ENCODE measurements at places on chromosomes 11 and 22.

DNA sequence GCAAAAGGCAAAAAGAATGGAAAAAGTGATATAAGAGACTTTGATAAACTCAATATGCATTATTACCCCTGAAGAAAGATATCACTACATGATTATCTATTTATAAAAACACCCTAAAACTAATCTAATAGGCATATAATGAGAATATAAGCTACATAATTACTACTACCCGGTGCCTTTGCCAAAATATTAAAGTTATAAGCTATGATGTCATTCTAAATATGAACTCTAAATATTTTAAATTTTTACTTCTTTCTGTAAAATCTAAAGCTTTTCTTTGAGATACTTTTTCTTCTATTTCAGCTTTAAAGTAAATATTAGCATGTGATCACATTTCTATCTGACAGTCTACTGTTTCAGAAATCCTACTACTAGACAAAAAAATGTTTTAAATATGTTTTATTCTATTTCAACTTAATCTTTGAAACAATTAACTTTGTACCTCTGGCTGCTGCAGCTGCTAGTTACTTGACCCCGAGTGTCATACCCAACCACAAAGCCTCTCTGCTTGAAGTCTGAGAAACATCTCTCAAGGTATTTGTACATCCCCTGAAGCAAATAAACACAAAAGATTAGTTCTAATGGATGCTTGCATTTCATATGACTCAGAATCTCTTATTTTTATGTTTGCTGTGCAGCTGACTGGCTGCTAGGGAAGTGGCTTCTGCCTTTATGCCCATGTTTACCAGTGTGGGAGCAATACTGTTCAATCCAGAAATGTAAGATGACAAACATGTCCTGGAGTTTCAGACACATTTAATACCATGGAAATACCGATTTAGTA is 26.8 kb downstream of the PGM2L1 start:
- no peak for DNase-seq

DNA sequence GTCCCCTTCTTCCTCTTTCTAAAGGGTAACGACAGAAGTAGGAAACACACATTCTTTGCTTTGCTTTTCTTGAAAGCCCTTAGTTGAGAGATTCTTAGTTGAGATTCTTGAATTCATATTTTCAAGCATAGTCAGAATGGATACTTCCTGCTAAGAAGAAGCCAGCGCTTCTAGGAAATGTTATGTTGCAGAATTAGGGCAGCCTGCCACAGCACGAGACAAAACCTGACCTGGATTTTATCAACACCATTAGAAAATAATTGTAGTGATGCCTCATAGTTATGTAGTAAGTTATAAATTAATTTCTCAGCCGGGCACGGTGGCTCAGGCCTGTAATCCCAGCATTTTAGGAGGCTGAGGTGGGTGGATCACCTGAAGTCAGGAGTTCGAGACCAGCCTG is 37.9 kb upstream of the NUP160 start:
- no peak for DNase-seq

DNA sequence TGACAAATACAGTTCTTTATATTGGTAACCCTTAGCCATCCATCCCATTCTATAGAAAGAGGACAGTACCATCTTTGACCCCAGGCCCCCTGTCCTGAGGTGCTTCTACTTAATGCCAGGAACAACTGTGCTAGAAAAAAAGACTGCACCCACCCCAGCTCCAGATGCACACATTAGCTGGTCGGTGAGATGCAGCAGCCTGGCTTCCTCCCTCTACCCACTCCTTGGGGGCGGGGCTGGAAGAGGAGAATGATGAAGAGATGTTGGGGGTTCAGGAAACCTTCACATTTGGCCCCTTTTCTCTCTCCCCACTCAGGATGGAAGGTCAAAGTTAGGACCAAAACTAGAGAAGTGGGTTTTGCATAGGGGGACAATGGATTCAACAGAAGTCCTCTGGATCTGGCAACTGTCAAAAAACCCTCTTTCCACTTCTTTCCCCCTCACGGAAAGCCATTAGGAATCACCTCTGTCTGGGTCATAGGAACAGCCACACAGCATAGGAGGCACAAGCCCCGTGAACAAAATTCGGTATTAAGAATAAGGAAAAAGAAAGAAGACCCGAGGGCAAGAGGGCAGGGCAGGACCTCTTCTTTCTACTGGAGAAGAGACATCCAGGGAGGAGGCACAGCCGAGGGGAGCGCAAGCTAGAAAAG is 755 bp downstream of the NRIP3 start:
- DNase-seq, result no peak

GRCh38 chr11:11537871-11538270 is 83.9 kb downstream of the GALNT18 start:
- no peak for DNase-seq

DNA sequence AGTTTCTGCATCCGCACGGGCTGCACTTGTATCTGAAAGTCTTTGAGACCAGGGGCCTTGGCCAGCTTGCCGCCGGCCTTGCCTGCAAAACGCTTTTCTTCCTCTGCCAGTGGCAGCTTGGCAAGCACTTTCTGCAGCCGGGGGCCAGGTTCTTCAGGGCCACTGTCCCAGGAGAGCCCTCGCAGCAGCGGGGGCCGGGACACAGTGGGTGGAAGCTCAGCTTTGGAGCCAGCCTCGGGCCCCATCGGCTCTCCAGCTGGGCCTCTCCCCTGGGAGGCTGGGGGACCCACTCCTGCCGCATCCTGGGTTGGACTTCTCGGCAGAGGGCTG is 57.5 kb upstream of the LYVE1 start:
- no peak for DNase-seq

DNA sequence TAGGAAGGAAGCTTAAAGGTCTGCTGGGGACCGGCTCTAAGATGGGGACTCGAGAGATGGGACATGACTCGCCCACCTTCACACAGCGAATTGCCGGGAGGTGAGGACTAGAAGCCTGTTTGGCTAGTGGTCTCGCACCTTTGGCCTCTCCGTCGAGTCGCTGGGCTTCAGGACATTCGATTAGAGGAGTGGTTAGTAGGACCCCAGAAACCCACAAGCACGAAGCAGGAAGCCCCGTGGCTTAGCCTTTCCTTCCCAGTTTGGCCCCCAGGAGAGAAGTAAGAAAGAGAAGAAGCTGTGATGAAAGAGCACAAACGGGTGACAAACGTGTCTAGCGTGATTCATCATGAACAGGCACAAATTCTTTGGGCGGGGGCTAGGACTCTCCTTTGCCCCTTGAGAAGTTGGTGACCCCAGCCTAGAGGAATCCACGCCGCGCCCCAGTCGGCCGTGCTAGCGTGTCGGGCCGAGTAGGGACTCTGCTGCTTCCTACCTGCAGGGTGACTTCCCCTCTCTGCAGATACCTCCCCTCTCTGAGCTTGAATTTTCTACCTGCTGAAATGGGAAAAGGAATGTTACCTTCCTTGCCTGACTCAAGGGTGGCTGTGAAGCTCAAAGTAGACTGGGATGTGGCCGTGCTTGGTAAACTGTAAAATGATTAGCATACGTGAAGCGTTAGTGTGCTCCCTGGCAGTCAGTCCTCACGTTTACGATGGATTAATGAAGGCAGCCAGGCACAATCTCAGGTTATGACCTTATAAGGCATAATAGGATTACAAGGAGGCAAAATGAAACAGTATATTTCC is 1.1 kb upstream of the ADM start:
- DNase-seq, result no peak

GRCh38 chr11:95897731-95898130 is 26.2 kb downstream of the MTMR2 start:
- no peak for DNase-seq

GRCh38 chr11:13487661-13488030 is 8.2 kb downstream of the PTH start:
- DNase-seq, result no peak

DNA sequence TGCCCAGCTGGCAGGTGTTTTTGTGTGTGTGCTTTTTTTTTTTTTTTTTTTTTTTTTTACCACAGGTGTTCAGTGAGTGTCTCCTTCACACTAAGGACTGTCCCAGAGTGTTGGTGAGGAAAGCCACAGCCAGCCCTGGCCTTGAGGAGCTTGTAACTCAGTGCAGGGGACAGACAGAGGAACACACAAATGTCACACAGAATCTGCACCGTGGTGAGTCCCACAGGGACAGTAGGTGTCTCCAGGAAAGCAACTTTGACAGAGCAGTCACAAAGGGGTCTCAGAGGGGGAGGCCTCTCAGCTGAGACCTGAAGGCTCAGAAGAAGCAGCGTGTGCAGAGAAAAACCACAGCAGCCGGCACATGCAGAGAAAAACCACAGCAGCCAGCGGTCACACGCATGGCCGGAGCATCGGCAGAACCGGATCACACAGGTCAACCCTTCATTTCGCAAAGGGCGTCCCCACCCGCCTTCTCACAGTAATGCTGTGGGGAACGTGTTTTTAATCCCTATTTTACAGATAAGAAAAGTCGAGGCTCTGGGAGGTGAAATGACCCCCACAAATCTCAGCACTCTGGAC is 101.7 kb upstream of the PRR5 start:
- no peak for DNase-seq

DNA sequence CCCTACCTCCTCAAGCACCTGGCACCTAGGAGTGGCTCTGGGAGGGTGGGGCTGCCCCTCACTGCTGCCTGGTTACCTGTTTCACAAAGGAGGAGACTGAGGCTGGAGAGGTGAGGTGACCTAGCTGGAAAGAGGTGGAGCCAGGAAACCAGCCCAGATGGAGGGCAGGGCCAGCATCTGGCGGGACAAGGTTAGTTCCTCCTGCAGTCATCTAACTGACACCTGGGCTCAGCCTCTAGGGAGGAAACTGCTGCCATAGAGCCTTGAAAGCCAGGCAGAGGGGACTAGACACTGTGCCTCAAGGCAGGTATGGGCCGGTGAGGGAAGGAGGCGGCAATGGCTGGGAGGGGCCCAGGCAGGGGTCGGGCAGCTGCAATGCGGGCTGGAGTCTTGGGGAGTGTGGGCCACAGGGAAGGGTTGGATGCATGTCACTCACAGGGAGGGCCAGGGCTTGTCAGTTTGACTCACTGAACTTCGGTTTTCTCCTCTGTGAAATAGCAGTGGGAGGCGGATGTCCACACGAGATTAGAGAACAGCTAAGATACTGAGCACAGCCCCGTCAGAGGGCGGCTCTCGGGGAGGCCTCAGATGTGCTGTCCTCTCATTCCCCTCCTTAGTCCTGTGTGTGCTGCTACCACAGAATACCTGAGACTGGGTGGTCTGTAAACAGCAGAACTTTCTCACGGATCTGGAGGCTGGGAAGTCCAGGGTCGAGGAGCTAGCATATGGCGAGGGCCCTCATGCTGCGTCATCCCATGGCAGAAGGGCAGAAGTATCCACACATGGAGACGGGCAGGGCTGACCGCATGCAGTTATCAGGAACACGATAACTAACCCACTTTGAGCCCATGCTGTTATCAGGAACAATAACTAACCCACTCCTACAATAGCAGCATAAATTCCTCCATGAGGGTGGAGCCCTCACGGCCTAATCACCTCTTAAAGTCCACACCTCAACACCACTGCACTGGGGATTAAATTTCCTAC is 16.1 kb downstream of the MGAT3 start:
- DNase-seq, result no peak

GRCh38 chr11:12239804-12240371 is 129.5 kb downstream of the MICAL2 start:
- no peak for DNase-seq

- no peak for DNase-seq
These were observed 25.3 kb upstream of the SLC25A1 start for GRCh38 chr22:19203834-19204233.

GRCh38 chr11:12232817-12233601 is 122.6 kb downstream of the MICAL2 start:
- no peak for DNase-seq

DNA sequence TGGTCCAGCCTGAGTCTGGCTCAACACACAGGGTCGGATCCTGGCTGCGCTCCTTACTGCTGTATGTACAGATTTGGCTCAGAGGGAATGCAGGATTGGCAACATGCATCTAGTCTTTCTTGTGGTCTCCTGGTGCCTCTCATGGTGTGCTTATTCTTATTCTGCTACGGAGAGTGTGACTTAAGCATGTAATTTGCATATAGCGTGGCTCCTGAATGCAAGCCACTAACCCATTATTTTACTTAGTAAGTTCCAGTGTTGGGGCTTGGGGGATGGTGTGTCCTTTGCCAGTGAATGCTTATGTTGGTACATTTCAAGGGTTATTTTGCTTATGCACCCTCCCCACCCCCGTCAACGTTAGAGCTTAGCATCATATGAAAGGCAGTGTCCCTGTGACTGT is 51.2 kb downstream of the PTPRJ start:
- DNase-seq, result no peak

GRCh38 chr11:10666556-10667520 is 26.7 kb downstream of the IRAG1 start:
- no peak for DNase-seq

GRCh38 chr11:2529636-2530035 is 84.8 kb downstream of the KCNQ1 start:
- DNase-seq, result no peak

DNA sequence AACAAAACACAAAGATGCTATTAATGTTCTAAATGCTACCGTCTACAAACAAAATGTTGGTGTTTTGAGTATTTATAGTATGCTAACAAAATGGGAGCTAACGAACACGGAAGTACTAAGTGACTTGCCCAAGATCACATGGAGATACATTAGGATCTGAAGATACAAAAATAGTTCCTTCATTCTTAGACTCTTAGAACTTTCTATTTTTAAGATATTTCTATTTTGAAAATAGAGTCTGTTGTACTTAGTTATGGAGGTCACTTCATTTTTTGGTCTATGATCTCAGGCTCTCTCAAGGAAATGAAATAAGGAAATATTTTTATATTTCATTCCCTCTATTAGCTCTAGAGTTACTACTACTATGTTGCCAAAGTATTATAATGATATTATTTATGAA is 64.2 kb downstream of the APOL5 start:
- no peak for DNase-seq

DNA sequence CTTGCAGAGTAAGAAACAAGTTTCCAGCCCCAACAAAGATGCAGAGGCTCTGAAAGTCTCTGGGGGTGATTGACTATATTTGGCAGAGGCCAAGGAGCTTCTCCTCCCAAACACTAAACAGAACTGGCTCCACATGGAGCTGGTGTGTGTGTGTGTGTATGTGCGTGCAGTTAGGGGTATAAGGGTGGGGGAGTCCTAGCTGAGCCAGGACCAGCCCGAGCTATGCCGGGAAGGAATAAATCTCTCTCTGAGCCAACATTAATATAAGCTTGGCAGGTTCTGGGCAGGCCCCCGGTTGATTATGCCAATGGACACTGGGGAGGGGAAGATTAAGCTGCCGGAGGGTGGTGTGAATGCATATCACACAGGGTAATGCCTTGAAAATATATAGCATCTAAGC is 324.2 kb downstream of the MIAT start:
- DNase-seq, result no peak

Data from iPS DF 6.9 (cell line).